Activated CD8-positive, alpha-beta T cell treated with anti-CD3 and anti-CD28 coated beads for 36 hours (primary cell): ENCODE measurements at places on chromosomes 11 and 22. TPM values are rescaled to one million over a fixed set of nuclear protein-coding genes. Genes with fewer than 3 reads are reported as not detected.

The TRIM51 gene
- total RNA-seq = not detected

The JHY gene
- total RNA-seq = 1.8 TPM

The OVCH2 gene
- total RNA-seq = not detected

The OR4D5 gene
- not detected for total RNA-seq

The TSSK2 gene
- not detected for total RNA-seq

DNA sequence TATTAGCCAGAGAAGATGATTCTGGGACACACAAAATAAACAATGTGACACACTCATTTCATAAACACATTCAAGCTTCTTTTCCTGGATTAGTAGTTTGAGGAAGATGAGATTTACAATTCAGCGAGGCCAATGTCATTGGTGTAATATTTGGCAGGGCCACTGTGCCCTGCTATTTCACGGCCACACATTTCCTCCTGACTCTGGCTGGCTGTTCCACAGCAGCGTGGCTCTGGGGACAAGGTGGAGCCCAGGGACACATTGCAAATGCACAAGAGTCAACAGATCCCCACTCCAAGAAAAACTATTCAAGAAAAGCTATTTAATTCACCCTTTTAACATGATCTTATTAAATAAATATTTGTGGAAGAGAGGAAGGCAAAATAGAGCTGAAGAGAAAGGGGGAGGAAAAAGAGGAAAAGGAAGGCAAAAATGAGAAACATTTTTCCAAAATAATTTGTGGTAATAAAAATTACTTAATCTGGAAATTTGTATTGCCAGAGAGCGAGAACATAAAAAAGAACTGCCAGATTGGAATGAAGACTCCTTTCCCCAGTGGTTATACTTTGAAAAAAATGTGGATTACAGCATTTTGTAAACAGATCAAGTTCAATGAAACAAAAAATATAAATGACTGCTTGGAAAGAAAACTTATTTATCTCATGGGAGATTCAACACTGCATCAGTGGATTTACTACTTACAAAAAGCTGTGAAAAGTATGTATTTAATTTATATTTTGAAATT, 27.1 kb downstream of the NXPE2 start:
- no peaks in the 10 kb centered on the region for H3K36me3 ChIP-seq
- no peak overlapping the region for H3K4me3 ChIP-seq
- H3K27me3 ChIP-seq = peaks cover 1% of the 10 kb centered on the region
- no peaks in the 10 kb centered on the region for H3K4me1 ChIP-seq
- DNase-seq = no peak

- H3K4me3 ChIP-seq = no peak overlapping the region
- H3K36me3 ChIP-seq = no peaks in the 10 kb centered on the region
- peaks cover 18% of the 10 kb centered on the region for H3K4me1 ChIP-seq
- H3K27me3 ChIP-seq = no peaks in the 10 kb centered on the region
- H3K27ac ChIP-seq = no peak overlapping the region
- no peak for DNase-seq
Observed at GRCh38 chr11:76769645-76770586, 13.2 kb upstream of the TSKU start.

GRCh38 chr11:94183251-94183885, 54.7 kb downstream of the PANX1 start:
- peaks cover 25% of the 10 kb centered on the region for H3K36me3 ChIP-seq
- H3K27me3 ChIP-seq = no peaks in the 10 kb centered on the region
- no peak overlapping the region for H3K27ac ChIP-seq
- H3K4me1 ChIP-seq = no peaks in the 10 kb centered on the region
- no peak for DNase-seq

DNA sequence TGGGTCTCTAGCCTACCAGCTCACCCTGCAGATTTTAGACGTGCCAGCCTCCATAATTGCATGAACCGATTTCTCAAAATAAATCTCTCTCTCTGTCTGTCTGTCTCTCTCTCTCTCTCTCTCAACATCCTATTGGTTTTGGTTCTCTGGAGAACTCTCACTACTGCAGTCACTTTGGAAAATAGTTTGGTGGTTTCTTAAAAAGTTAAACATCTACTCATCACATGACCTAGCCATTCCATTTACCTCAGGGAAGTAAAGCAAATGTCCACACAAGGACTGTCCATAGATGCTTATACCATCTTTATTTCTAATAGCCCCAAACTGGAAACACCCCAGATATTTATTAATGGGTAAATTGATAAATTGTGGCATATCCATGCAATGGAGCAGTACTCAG, 119.5 kb downstream of the SNX19 start:
- no peak for DNase-seq
- H3K27me3 ChIP-seq = peaks cover 4% of the 10 kb centered on the region
- no peak overlapping the region for H3K4me3 ChIP-seq
- H3K36me3 ChIP-seq = no peaks in the 10 kb centered on the region

DNA sequence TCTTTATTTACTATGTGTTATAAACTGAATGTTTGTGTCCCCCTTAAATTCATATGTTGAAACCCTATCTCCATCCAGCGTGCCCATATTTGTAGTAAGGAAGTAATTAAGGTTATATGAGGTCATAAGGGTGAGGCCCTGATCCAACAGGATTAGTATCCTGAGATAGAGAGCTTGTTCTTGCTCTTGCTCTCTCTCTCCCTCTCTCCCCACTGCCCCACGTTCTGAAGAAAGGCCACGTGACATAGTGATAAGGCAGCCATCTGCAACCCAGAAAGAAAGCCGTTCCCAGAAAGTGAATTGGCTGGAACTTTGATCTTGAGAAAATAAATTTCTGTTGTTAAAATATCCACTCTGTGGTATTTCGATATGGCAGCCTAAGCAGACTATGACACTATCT, 212.5 kb downstream of the SWAP70 start:
- no peak overlapping the region for H3K4me3 ChIP-seq
- H3K36me3 ChIP-seq = no peaks in the 10 kb centered on the region
- DNase-seq = no peak
- H3K27me3 ChIP-seq = no peaks in the 10 kb centered on the region
- H3K27ac ChIP-seq = no peak overlapping the region
- H3K4me1 ChIP-seq = no peaks in the 10 kb centered on the region

DNA sequence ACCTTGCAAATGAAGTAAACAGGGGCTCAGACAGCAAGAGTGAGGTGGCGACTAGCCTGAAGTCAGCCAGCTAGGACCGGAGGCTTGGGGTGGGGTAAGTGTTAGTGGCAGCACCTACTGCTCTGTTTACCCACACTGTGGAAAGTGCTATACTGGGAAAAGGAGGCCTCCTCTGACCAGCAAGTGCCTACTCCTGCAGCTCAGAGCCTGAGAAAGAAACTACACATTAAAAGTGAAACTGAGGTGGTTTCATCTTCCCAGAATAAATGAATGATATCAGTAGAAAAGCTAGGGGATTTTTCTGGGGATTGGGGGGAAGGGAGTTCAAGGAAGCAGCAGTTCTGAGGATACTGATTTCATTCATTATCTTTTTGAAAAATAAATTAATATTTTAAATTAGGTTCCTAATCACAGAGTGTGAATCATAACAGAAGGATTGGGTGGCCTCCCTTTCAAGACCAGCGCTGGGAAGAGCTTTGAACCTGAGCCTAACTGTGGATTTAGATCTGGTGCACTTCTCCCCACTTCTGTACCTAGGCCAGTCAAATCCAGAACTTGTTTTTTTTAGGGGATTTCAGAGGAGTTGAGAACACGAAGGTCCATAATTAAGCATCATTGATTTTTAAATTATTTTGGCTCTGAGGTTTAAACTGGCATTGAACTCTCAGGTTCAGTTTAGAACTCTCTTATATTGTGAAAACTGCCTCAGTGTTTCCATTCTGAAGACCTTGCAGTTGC, 48.1 kb upstream of the GRAMD1B start:
- H3K27ac ChIP-seq = no peak overlapping the region
- peaks cover 16% of the 10 kb centered on the region for H3K4me1 ChIP-seq
- no peaks in the 10 kb centered on the region for H3K36me3 ChIP-seq

DNA sequence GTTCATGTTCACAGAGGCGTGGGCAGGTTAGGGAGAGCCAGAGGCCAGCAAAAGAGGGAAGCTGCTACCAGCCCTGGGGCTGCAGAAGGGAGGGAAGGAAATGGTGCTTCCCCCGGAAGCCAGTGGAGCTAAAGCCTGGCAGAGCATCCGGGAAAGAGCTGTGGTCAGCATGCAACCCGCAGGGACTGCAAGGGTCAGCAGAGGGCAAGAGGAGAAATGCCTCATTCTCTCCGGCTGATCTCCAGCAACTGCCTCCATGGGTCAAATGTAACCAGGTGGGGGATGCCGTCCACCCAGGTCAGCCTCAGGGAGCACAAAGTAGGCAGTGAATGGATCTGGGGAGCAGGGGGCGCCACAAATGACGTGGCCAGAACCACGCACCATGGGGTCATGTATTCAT, 36.9 kb upstream of the PRR5 start:
- H3K4me1 ChIP-seq = peaks cover 51% of the 10 kb centered on the region
- no peak for DNase-seq
- no peak overlapping the region for H3K27ac ChIP-seq
- no peak overlapping the region for H3K4me3 ChIP-seq
- H3K27me3 ChIP-seq = no peaks in the 10 kb centered on the region
- H3K36me3 ChIP-seq = no peaks in the 10 kb centered on the region

DNA sequence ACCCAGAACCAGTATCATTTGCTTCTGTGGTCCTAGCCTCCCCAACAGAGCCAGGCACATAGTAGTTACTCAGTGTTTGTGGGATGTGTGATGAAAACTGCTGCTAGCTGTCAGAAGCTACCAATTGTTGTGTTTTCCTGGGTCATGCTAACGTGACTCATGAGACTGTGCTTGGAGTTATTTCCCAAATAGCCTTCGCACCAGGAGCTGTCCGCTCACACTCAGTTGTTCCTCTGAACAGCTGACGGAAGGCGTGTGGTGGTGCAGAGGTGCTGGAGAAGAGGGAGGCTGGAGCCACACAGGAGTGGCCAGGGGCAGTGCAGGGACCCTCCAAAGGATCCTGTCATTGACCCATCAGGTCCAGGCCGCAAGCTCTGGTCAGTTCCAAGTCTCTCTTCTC, 53.9 kb upstream of the TBCEL start:
- H3K27ac ChIP-seq = no peak overlapping the region
- peaks cover 3% of the 10 kb centered on the region for H3K27me3 ChIP-seq
- no peaks in the 10 kb centered on the region for H3K4me1 ChIP-seq
- no peak overlapping the region for H3K4me3 ChIP-seq
- DNase-seq = no peak

- H3K27me3 ChIP-seq = no peaks in the 10 kb centered on the region
- peak; percentile 89 for DNase-seq
- peaks cover 51% of the 10 kb centered on the region for H3K4me1 ChIP-seq
- H3K4me3 ChIP-seq = peak overlapping the region; percentile 23
- H3K27ac ChIP-seq = peak overlapping the region; percentile 95
- H3K36me3 ChIP-seq = no peaks in the 10 kb centered on the region
Observed at GRCh38 chr11:125514336-125515101, 18.5 kb upstream of the FEZ1 start.

GRCh38 chr11:128343135-128343514, 244.2 kb downstream of the ETS1 start:
- H3K36me3 ChIP-seq = peaks cover 9% of the 10 kb centered on the region
- H3K4me3 ChIP-seq = peak overlapping the region; percentile 69
- peak overlapping the region; percentile 86 for H3K27ac ChIP-seq

DNA sequence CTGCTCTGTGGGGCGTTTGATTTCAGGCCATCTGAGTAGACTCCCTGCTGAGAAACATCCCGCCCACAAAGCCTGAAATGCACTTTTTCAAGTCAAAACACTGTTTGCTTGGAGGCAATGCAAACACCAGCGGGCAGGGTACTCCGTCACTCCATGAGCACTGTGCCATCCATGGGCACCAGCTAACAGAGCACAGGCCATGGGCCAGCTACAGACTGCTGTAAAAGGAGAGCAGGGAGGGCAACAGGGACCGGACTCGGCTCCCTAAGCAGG, 16.6 kb upstream of the EFCAB6 start:
- no peak for DNase-seq
- no peak overlapping the region for H3K27ac ChIP-seq

- H3K4me1 ChIP-seq = no peaks in the 10 kb centered on the region
- no peaks in the 10 kb centered on the region for H3K27me3 ChIP-seq
- no peak overlapping the region for H3K27ac ChIP-seq
- H3K4me3 ChIP-seq = no peak overlapping the region
Observed at GRCh38 chr22:41360126-41360525, 21.6 kb upstream of the TEF start.

GRCh38 chr11:3674189-3674588, 3.0 kb upstream of the CHRNA10 start:
- peaks cover 44% of the 10 kb centered on the region for H3K36me3 ChIP-seq
- no peak overlapping the region for H3K27ac ChIP-seq
- no peak for DNase-seq
- no peak overlapping the region for H3K4me3 ChIP-seq

DNA sequence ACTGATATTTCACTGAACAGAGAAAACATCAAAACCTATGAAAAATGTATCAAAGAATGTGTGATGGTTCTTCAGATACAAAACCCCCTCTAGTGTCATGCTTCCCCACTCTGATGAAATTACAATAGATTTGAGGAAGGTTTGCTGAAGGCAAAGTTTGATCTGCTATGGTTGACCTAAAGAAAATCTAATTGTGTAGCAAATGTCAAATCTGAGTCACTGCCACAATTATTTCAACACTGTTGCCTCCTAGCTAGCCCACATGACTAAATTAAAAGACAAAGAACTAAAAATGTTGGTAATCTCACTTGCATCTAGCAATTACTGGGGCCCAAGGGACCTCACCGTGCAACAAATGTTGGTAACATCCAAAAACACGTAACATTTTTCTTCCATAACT, 728.0 kb downstream of the DLG2 start:
- no peaks in the 10 kb centered on the region for H3K36me3 ChIP-seq
- no peaks in the 10 kb centered on the region for H3K4me1 ChIP-seq
- H3K27me3 ChIP-seq = no peaks in the 10 kb centered on the region
- no peak for DNase-seq
- no peak overlapping the region for H3K27ac ChIP-seq
- no peak overlapping the region for H3K4me3 ChIP-seq

DNA sequence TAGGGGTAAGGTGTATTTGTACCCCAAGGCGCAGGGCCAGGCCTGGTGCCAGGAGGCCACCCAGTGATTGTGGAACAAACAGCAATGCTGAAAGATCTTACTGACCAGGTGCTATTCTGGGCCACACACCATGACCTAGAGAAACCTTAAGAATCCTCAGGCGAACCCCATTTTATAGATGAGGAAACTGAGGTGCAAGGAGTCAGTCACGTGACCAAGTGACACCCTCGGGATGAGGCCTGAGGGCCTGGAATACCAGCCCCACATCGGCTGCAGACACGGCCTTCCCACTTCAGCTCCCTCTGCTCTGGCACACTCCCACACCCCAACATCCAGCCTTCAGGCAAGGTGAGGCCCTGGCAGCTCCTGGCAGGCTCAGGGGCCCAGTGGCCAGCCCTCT, 13.1 kb downstream of the CABP7 start:
- no peak overlapping the region for H3K27ac ChIP-seq
- no peaks in the 10 kb centered on the region for H3K4me1 ChIP-seq
- DNase-seq = no peak
- H3K27me3 ChIP-seq = no peaks in the 10 kb centered on the region
- no peak overlapping the region for H3K4me3 ChIP-seq
